Gastroesophageal sphincter (tissue), 4 donors: ENCODE measurements at places on chromosomes 3 and 15.

- H3K36me3 ChIP-seq = peaks cover 12% of the 10 kb centered on the region
- H3K27me3 ChIP-seq = peaks cover 27% of the 10 kb centered on the region
- peaks cover 3% of the 10 kb centered on the region for H3K4me1 ChIP-seq
These were observed 213.0 kb downstream of the MEIS2 start for GRCh38 chr15:36887214-36887961.

- no peak overlapping the region for H3K27ac ChIP-seq
- H3K4me1 ChIP-seq = no peaks in the 10 kb centered on the region
- H3K27me3 ChIP-seq = no peaks in the 10 kb centered on the region
- H3K4me3 ChIP-seq = no peak overlapping the region
- no peaks in the 10 kb centered on the region for H3K36me3 ChIP-seq
- no peak for ATAC-seq
These were observed 102.9 kb upstream of the WDR72 start for GRCh38 chr15:53862386-53862785.

GRCh38 chr15:57403566-57404325 lies 27.4 kb downstream of the CGNL1 start:
- ATAC-seq = no peak
- H3K4me3 ChIP-seq = no peak overlapping the region
- H3K27me3 ChIP-seq = no peaks in the 10 kb centered on the region
- no peak overlapping the region for H3K27ac ChIP-seq

DNA sequence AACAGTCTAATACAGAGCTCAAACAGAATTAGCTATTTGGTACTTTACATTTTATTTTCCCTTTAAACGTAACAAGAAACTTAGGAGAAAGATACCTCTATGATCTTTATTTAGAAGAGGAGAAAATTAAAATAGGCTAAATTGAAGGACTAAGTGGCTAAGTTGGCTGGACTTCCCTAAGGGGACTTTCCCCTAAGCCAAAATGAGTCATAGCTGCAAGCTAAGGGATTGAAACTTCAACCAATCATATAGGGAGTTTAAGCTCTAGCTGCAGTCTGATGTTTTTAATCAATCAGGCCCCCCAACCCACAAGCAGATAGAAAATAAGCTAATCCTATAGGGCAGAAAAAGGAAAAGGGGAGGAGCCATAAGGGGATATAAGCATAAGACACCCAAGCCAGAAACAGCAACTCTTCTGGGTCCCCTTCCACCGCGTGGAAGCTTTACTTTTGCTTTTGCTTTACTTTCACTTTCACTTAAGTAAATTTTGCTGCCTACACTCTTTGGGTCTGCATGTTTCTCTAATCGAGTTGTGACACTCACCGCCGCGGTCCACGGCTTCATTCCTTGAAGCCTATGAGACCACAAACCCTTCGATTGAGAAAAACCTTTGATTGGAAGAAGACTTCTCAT lies 1108.5 kb upstream of the EPHA6 start:
- H3K27ac ChIP-seq = no peak overlapping the region
- H3K4me1 ChIP-seq = no peaks in the 10 kb centered on the region
- no peak for ATAC-seq
- no peaks in the 10 kb centered on the region for H3K27me3 ChIP-seq

GRCh38 chr15:42444415-42445063 lies 46.4 kb downstream of the ZNF106 start:
- ATAC-seq = no peak
- H3K27ac ChIP-seq = no peak overlapping the region

DNA sequence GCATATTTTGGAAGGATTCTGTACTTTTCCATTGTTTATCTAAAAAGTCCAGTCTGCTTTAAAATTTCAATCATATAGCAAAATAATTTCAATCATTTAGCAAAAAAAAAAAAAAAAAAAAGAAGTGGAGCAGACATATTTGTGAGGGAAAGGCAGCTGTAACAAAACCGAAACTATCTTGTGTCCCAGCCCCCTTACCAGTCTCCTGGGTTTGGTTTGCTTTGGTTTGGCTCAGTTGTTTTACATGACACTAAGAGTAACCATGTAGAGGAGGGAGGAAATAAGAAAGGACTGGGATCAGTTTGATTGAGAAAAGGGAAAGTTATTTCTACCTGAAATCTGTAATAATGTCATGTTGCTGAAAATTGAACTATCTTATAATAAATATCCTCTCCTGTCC lies 158.8 kb upstream of the GADL1 start:
- no peaks in the 10 kb centered on the region for H3K4me1 ChIP-seq
- H3K4me3 ChIP-seq = no peak overlapping the region
- H3K27ac ChIP-seq = no peak overlapping the region
- no peak for ATAC-seq
- no peaks in the 10 kb centered on the region for H3K36me3 ChIP-seq
- no peaks in the 10 kb centered on the region for H3K27me3 ChIP-seq

DNA sequence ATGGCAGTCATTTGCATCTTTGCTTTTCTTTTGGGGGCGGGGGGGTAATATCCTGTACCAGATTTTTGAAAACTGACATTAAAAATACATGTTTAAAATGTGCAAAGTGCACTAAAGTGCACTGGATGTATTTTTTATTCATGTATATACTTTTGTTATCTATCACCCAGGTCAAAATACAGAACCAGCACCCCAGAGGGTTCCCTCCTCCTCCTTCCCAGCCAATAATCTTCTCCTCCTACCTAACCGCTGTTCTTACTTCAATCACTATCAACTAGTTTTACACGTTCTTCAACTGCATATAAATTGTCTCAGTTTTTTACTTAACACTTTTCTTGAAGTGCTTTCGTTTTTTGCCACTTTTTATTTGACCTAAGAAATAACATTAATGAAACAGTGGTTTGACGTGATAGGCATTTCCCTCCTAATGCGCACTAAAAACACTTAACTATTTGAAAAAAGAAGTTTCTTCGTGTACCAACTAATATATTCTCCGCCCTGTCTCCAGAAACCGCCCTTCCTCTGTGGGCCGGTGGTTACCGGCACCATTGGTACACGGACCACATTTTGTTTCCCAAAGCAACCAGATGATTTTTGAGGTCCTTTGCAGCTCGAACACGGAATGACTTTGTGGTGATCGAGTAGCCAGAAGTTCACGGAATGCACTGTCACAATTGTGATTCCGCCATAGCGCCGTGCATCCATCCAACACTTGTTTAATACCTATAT lies 836 bp upstream of the AKAP13 start:
- H3K27me3 ChIP-seq = no peaks in the 10 kb centered on the region
- peak overlapping the region; percentile 39 for H3K4me3 ChIP-seq
- no peaks in the 10 kb centered on the region for H3K36me3 ChIP-seq
- no peaks in the 10 kb centered on the region for H3K4me1 ChIP-seq
- ATAC-seq = no peak
